ENCODE measurements at places on chromosomes 12 and 14. TPM values are rescaled to one million over a fixed set of nuclear protein-coding genes. Genes with fewer than 3 reads are reported as not detected.

DNA sequence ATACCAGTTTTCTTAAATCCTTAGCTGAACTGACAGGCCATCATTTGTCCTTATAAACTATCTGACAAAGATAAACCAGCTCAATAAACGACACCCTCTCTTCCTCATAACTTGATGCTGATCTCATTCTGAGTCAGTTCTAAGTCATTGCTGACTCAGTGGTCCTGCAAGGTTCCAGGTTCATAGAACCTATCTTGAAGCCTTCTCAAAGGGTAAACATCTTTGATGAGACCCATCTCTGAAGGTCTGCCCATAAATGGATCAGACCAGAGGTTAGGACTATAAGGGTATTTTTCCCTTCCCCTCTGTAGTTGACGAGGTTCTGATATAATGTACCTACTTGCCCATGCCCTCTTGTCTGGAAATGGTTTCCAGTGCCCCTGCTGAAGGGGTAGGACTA lies 11.9 kb downstream of the NAA25 start:
- H3K36me3 ChIP-seq = peaks cover 74% of the 10 kb centered on the region
- no peak for DNase-seq
- peak overlapping the region; percentile 21 for H3K4me3 ChIP-seq
- peaks cover 27% of the 10 kb centered on the region for H3K4me1 ChIP-seq
- peak overlapping the region; percentile 85 for H3K27ac ChIP-seq

GRCh38 chr12:92543840-92544239 lies 158.9 kb upstream of the PLEKHG7 start:
- H3K27me3 ChIP-seq = no peaks in the 10 kb centered on the region
- H3K4me1 ChIP-seq = peaks cover 47% of the 10 kb centered on the region

GRCh38 chr12:77685901-77686300 lies 144.8 kb upstream of the NAV3 start:
- no peaks in the 10 kb centered on the region for H3K4me1 ChIP-seq
- no peak overlapping the region for H3K4me3 ChIP-seq
- no peaks in the 10 kb centered on the region for H3K36me3 ChIP-seq
- H3K27ac ChIP-seq = no peak overlapping the region
- no peak for DNase-seq

GRCh38 chr12:59453475-59453874 lies 142.4 kb upstream of the SLC16A7 start:
- no peak overlapping the region for H3K27ac ChIP-seq
- H3K4me1 ChIP-seq = no peaks in the 10 kb centered on the region
- H3K36me3 ChIP-seq = no peaks in the 10 kb centered on the region

DNA sequence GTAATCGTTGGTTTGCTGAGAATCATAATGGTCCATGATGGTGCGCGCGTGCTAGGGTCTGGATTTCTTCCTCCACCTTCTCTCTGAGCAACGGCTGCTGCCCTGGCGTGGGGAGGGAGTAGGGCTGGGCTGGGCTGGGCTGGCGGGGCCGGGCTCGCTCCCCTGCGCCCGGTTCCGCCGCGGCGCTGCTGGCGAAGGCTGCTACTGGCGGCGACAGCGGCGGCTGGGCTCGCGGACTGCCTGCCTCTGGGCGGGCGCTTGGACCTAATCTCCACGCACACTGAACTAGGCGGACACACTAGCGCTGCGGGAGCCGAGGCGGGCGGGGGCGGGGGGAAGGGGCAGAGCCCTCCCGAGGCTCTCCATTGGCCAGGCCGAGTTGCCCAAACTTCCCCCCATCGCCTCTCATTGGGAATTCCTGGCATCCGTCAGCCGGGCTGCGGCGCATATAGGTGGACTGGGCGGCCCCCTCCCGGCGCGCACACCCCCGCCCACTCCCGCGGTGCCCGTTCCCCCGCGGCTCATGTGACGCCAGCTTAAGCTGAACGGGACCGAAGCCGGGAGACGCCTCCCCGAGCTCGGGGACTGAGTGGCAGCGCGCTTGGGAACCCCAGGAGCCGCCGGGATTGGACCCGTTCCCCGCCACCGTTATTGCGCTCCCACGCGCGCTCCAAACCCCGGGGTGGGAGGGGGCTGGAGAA lies at the start of gene ACTN1:
ACTN1 (minus strand) TSS at position 282 of the 701 bp plus-strand sequence; CDS start at position 36, 246 bp downstream.
- DNase-seq = peak; percentile 49
- H3K27ac ChIP-seq = peak within 1 kb of the TSS; percentile 82
- peaks cover 21% of the 10 kb centered on the region for H3K27me3 ChIP-seq
- peaks cover 24% of the 10 kb centered on the region for H3K4me1 ChIP-seq

DNA sequence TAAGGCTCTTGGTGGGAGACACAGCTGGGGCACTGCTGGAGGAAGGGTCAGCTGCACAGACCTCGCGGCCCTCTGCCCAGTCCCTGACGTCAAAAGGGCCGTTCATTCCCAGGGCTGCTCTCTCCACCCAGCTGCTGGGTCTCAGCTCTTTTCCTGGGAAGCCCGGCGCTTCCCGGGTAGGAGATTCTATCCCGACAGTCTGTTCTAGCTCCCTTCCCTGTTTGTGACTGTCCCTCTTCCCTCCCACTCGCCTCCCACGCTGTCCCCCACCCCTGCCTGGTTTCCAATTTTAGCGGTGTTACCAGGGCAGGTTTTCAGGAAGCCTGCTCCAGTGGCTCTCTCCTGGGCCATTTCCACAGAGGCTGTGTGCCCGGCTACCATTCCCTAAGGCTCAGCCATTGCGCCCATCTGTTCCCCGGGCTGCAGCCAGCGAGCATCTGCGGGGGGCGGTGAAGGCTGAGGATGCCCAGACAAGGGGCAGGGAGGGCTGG lies 186.6 kb downstream of the CACNA1C start:
- no peak for DNase-seq
- H3K4me3 ChIP-seq = no peak overlapping the region
- no peaks in the 10 kb centered on the region for H3K36me3 ChIP-seq
- H3K27ac ChIP-seq = no peak overlapping the region

DNA sequence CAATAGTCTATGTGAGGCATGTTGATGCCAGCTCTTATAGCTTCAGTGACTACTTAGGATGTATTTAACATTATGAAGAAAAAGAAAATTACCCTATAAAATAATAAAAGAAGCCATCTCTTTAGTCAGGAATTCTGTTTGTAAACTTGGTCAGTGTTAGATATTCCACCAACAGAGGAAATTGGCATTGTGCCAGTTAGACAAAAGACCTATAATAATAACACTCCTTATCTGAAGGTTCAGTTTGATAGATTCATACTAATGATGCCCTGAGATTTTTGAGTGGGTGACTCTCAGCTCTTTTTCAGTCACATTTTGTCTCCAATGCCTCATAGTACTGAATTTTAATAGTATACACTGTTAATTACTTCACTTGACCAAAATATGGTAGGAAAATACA lies 6.6 kb downstream of the SYT10 start:
- DNase-seq = no peak
- H3K4me3 ChIP-seq = no peak overlapping the region
- H3K4me1 ChIP-seq = no peaks in the 10 kb centered on the region
- no peaks in the 10 kb centered on the region for H3K36me3 ChIP-seq

Gene TUNAR
- total RNA-seq = not detected

Gene ZFC3H1
- total RNA-seq = 72.5 TPM
